Activated T-cell treated with anti-CD3 and anti-CD28 coated beads, Interleukin-2, amount 50 U/mL, for 48 hours (primary cell): ENCODE measurements at places on chromosomes 5 and 9.

GRCh38 chr9:77892171-77892570 lies 139.4 kb downstream of the GNAQ start:
- no peak for DNase-seq

DNA sequence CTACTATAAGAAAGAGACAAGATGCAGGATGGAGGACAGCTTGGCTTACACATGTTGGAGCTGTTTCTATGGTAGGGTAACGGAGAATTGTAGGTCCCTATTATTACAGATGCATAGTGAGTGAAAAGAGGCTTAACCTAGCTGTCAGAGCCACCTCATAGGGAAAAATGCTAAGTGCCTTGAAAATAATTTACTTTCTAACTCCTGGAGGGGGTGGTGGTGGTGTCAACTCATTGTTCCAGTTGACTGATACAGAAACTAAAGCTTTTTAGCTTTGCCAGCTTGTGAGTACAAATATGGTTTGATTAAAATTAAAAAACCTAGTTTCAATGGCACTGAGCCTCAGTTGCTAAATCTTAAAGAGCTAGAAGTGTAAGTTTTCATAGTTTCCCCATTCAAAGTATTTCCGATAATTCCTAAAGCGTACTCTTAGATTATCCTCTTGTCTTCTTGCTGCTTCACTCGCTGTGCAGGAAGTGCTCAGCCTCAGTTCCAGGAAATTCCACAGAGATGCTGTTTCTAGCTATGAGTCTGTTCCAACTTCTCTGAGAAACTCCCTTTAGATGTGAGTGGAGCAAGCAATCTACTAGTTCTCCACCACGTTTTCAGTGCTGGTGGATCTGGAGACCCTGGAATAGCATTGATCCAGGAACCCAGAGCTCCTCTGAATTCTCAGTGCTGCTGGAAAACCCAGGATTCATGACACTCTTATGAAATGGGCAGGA lies 265.2 kb downstream of the DMAC1 start:
- DNase-seq, result peak; percentile 35

GRCh38 chr5:94316916-94317838 lies 301.2 kb downstream of the KIAA0825 start:
- no peak for DNase-seq

GRCh38 chr9:85344901-85345300 lies 396.9 kb downstream of the AGTPBP1 start:
- no peak for DNase-seq

GRCh38 chr5:73218552-73219171 lies 45.7 kb downstream of the TMEM174 start:
- no peak for DNase-seq

DNA sequence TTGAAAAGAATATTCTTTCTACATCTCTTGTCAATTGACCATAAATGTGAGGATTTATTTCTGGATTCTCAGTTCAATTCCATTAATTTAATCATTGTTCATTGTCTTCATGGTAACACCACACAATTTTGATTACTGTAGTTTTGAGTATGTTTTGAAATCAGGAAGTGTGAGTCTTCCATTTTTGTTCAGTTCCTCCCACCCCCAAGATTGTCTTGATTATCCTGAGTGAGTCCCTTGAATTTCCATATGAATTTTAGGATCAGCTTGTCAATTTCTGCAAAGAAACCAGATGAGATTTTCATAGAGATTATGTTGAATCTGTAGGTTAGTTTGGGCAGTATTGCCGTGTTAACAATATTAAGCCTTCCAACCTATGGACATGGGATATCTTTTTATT lies 9.5 kb downstream of the CYFIP2 start:
- DNase-seq, result no peak

- DNase-seq, result no peak
These were observed 3.6 kb downstream of the HMGCS1 start for GRCh38 chr5:43309637-43310036.

DNA sequence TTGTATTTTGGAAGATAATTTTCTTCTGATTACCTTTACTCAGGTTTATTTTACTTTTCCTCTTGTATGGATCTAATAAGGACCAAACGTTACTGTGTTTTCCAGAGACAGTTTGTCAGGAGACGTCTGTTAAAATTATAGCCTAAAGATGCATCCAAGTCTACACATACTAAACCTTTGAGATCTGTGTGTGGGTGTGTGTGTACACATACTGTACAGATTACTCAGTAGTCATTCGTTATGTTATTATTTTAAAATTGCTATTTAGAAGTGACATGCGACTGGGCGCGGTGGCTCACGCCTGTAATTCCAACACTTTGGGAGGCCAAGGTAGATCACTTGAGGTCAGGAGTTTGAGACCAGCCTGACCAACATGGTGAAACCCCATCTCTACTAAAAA lies 51.6 kb upstream of the CNTLN start:
- DNase-seq, result no peak

DNA sequence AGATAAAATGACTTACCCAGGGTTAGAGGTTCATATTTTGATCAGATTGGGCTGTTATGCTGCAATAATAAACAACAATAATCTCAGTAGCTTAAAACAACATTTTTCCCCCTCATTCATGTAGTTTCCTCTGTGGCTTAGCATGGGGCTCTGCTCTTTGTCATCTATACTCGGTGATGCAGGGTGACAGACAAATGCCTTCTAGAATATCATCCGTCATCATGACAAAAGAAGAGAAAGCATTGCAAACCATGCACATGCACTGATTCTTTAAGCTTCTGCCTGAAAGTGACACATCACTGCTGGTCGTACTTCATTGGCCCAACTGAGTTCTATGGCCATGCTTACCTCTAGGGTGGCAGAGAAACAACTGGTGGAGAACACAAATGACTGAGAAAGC lies 58.8 kb upstream of the MAMDC2 start:
- no peak for DNase-seq

GRCh38 chr5:152288917-152289595 lies 116.0 kb downstream of the NMUR2 start:
- DNase-seq, result no peak

GRCh38 chr5:177295924-177296323 lies 7.6 kb downstream of the RAB24 start:
- DNase-seq, result no peak

DNA sequence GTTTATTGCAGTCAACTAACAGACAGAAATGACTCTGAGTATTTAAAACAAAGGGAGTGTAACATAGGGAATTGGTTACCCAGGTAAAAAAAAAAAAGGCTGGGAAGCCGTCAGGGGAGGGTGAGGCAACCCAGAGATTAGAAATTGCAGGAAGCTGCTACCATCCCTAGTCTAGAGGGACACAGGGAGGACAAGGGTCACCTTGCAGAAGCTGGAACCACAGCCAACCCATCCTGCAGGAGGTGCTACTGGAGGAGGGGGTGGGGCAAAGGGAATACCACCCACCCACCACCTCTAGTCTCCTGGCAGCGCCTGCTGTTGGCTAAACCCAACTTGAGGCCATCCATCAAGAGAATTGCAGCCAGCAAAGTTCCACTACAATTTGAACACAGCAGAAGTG lies 6.5 kb downstream of the CAST start:
- DNase-seq, result no peak

DNA sequence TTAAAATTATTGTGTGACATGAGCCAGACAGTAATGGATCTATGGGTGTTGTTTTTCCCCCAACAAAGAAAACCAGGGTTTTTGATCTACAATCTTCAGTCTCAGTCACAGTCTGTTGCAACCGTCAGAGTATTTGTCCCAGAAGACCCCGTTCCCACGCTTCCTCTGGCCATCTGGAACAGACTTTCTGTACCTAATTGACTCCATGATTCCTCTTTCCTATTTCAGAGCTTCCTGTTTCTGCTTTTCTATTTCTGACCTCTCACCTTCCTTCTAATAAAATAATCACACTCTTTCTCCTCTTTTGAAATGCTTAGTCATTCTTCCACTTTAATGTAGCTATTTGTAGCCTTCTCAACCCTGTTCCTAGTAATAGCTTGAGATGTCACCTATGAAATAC lies 1044.8 kb downstream of the DTWD2 start:
- DNase-seq, result no peak

GRCh38 chr5:151677776-151678545 lies 8.8 kb downstream of the SPARC start:
- no peak for DNase-seq

GRCh38 chr9:122844137-122844536 lies 15.7 kb upstream of the PDCL start:
- no peak for DNase-seq

DNA sequence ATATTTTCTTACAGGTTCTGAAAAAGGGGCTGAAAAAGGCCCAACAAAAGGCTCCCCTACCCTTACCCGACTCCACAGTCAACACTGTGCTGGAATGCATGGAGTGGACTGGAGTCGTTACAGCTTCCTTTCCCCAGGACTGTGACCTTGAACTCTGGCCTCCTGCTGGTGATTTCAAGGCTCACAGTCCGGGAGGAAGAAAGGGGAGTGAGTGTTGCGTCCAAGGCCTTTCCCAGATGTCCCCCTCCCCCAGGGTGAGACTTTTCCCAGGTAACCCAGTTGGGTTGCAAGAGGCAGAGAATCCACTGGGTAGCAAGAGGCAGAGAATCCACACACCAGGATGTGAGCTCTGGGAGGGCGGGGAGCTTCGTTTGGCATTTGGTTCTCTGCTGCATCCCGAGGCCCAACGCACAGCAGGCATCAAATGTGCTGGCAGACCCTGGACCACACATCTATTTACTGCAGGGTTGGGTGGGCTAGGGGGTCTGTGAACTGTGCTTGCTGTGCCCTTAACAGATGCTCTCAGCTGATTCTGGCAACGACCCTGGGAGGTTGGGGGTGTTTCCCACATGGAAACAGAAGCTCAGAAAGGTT lies 37.5 kb downstream of the FABP6 start:
- DNase-seq, result no peak

GRCh38 chr5:87954121-87954520 lies 314.5 kb downstream of the TMEM161B start:
- DNase-seq, result no peak

DNA sequence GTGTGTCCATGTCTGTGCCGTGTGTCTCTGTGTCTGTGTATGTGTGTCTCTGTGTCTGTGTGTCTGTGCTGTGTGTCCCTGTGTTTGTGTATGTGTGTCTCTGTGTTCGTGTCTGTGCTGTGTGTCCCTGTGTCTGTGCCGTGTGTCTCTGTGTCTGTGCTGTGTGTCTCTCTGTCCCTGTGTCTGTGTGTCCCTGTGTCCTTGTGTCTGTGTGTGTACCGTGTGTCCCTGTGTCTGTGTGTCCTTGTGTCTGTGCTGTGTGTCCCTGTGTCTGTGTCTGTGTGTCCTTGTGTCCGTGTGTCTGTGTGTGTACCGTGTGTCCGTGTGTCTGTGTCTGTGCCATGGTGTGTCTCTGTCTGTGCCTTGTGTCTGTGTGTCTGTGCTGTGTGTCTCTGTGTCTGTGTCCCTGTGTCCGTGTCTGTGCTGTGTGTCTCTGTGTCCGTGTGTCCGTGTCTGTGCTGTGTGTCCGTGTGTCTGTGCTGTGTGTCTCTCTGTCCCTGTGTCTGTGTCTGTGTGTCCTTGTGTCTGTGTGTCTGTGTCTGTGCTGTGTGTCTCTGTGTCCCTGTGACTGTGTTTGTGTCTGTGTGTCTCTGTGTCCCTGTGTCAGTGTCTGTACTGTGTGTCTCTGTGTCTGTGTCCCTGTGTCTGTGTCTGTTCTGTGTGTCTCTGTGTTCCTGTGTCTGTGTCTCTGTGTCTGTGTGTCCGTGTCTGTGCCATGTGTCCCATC lies 23.2 kb downstream of the CACNA1B start:
- no peak for DNase-seq

DNA sequence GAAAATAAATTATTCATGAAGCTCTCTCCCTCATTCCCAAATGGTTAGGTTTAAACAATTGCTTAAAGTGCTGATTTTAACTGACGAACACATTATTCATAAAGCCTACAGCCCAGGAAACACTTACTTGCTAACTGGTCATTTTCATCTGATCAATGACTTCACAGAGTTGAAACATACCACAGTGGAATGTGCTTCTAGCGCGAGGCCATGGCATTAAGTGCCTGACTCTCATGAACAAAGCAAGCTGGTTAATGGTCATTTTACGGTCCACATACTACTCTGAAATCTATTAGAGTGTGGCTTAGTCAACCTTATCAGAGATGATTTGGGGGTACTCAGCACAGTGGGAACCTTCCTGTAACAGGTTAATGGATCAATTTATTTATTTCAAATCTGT lies 114.6 kb downstream of the MED27 start:
- no peak for DNase-seq

DNA sequence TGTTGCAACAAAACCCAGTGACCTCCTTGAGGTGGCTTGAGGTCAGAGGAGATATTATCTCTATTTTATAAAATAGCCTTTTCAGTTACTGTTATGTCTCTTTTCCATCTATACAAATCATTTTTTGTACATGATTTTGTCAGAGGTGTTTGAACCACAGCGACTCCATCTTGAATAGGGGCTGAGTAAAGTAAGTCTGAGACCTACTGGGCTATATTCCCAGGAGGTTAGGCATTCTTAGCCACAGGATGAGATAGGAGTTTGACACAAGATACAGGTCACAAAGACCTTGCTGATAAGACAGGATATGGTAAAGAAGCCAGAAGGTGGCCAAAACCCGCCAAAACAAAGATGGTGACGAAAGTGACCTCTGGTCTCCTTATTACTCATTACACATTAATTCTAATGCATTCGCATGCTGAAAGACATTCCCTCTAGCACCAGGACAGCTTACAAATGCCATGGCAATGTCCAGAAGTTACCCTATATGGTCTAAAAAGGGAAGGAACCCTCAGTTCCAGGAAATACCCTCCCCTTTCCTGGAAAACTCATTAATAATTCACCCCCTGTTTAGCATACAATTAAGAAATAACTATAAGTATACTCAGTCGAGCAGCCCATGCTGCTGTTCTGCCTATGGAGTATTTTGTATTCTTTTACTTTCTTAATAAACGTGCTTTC lies 283.9 kb upstream of the ISL1 start:
- no peak for DNase-seq

- DNase-seq, result no peak
These were observed 752.8 kb upstream of the ADAMTS16 start for GRCh38 chr5:4387290-4387689.

- DNase-seq, result no peak
These were observed 131.8 kb downstream of the GNAQ start for GRCh38 chr9:77899679-77900354.

DNA sequence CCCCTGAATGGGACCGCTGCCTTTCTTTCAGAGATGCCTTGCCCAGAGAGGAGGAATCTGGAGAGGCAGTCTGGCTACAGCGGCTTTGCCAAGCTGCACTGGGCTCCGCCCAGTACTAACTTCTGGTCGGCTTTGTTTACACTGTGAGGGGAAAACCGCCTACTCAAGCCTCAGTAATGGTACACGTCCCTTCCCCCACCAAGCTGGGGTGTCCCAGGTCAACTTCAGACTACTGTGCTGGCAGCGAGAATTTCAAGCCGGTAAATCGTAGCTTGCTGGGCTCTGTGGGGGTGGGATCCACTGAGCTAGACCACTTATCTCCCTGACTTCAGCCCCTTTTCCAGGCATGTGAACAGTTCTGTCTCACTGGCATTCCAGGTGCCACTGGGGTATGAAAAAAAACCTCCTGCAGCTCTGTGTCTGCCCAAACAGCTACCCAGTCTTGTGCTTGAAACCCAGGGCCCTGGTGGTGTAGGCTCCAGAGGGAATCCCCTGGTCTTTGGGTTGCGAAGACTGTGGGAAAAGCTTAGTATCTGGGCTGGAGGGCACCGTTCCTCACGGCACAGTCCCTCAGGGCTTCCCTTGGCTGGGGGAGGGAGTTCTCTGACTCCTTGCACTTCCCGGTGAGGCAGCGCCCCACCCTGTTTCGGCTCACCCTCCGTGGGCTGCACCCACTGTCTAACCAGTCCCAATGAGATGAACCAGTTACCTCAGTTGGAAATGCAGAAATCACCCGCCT lies 171.2 kb downstream of the CWC27 start:
- DNase-seq, result no peak
